ENCODE measurements at places on chromosomes 12 and 14.
A peak's percentile ranks its signal among the peaks of the same experiment; 100 is the strongest.

- DNase-seq, result no peak
Measured at GRCh38 chr12:94074216-94074979, 74.0 kb upstream of the PLXNC1 start.

- no peak for DNase-seq
Measured at GRCh38 chr12:87155621-87156020, 873.6 kb downstream of the C12orf50 start.

GRCh38 chr14:94890785-94891184 lies 120.9 kb upstream of the GSC start:
- DNase-seq, result no peak

- peak; percentile 52 for DNase-seq
Measured at GRCh38 chr14:95290871-95291431, 28.8 kb downstream of the CLMN start.

- DNase-seq, result no peak
Measured at GRCh38 chr12:106152334-106152733, 13.6 kb upstream of the NUAK1 start.

- no peak for DNase-seq
Measured at GRCh38 chr12:75979181-75979580, 52.4 kb downstream of the PHLDA1 start.

GRCh38 chr14:60649875-60650372 lies 647 bp upstream of the SIX1 start:
- DNase-seq, result no peak

GRCh38 chr12:32290411-32290810 lies 108.9 kb upstream of the FGD4 start:
- DNase-seq, result no peak
